Stimulated activated CD4-positive, alpha-beta T cell treated with anti-CD3 and anti-CD28 coated beads, Interleukin-1b, Interleukin-23, amount 100 ng/mL, for 1 hour (primary cell): ENCODE measurements at places on chromosomes 7 and 10.

- DNase-seq, result no peak
Measured at GRCh38 chr10:112792487-112793201, 157.4 kb upstream of the TCF7L2 start.

DNA sequence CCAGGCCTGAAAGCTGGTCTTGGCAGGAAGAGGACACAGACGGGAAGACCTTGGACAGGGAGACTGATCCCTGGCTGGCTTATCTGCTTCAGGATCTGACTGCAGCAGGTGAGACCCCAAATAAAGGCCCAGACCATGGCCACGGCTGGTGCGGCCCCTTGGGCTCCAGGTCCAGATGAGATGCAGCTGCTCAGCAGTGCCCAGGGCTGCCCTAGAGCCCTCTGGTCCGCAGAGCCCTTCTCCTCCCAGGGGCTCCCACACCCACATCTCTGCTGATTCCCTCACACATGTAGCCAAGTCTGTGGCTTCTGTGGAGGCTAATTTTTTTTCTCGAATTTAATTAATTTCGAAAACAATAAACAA is 46.3 kb downstream of the VIPR2 start:
- no peak for DNase-seq

DNA sequence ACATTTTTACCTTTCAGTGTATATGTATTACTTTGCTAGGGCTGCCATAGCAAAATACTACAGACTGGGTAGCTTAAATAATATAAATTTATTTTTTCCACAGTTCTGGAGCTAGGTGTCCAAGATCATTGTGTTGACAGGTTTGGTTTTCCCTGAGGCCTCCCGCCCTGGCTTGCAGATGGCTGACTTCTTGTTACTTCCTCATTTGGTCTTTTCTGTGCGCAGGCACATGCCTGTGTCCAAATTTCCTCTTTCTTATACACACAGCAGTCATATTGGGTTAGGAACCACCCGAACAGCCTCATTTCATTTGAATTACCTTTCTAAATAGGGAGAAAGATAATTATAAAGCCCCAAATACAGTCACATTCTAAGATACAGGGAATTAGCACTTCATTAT is 521.6 kb upstream of the SORCS1 start:
- DNase-seq, result no peak

- DNase-seq, result no peak
Measured at GRCh38 chr7:77791336-77791735, 6.9 kb downstream of the TMEM60 start.

DNA sequence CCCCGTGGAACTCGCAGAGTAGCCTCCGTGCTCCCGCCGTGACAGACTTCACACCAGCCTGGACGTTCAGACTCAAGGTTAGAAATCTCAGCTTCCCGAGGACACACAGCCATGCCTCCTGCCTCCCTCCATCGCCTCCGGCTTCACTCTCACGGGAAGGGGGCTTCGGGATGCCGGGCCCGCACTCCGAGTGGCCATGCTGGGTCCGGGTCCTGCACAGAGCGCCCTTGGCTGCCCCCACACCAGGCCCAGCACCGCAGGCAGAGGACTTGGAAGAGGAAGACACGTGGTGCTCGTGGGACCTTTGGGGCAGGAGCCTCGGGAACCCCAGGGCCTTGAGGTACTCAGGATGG is 89.8 kb downstream of the PDGFA start:
- no peak for DNase-seq

- DNase-seq, result no peak
Measured at GRCh38 chr7:132797152-132797551, 220.9 kb upstream of the PLXNA4 start.

- peak; percentile 5 for DNase-seq
Measured at GRCh38 chr10:96339956-96340904, 18.6 kb downstream of the OPALIN start.

- no peak for DNase-seq
Measured at GRCh38 chr10:75015442-75015841, 96.0 kb upstream of the SAMD8 start.

GRCh38 chr7:110569486-110570205 is 521.3 kb upstream of the LRRN3 start:
- no peak for DNase-seq

GRCh38 chr10:49803988-49804387 is 41.9 kb upstream of the OGDHL start:
- DNase-seq, result no peak

- DNase-seq, result no peak
Measured at GRCh38 chr10:48931188-48931587, 8.5 kb downstream of the LRRC18 start.

- DNase-seq, result no peak
Measured at GRCh38 chr7:84693483-84693882, 493.4 kb downstream of the SEMA3D start.

DNA sequence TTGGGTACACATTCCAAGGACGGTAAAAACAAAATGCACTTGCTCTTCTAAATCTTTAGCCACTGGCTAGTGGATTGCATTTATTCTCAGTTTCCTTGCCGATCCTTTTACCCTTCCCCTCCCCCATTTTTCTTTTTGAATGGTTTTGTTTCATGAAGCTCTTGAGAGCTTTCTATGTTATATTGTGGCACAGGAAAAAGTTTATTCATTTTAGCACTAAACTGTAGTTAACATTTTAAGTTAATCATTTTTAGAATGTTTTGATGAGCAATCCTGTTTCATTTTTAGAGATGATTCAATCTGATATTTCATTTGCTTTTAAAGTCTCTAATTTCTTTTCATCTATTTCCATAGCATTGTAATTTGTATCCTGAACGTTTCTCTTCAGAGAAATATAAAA is 24.0 kb downstream of the ZEB1 start:
- no peak for DNase-seq

GRCh38 chr7:118759921-118760320 is 535.4 kb downstream of the ANKRD7 start:
- DNase-seq, result no peak

- no peak for DNase-seq
Measured at GRCh38 chr10:102334101-102334500, 61.4 kb upstream of the NFKB2 start.

DNA sequence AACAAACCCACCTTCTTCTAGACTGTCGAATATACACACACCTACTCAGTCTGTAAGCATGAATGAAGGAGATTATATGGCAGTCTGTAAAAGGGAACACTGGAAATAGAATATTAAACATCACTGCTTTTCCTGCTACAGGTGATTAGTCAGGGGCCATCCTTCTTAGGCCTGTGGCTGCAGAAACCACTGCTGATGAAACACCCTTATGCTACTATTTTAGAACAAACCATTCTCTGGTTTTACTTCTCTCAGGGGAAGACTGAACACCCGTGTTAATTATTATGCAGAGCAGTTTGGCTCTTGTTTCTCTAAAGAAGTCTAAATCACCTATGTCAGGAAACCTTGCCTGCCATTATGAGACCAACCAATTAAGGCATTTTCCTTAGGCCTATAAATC is 351.1 kb upstream of the KLF6 start:
- DNase-seq, result no peak

- DNase-seq, result no peak
Measured at GRCh38 chr10:78004215-78005026, 24.9 kb downstream of the POLR3A start.

DNA sequence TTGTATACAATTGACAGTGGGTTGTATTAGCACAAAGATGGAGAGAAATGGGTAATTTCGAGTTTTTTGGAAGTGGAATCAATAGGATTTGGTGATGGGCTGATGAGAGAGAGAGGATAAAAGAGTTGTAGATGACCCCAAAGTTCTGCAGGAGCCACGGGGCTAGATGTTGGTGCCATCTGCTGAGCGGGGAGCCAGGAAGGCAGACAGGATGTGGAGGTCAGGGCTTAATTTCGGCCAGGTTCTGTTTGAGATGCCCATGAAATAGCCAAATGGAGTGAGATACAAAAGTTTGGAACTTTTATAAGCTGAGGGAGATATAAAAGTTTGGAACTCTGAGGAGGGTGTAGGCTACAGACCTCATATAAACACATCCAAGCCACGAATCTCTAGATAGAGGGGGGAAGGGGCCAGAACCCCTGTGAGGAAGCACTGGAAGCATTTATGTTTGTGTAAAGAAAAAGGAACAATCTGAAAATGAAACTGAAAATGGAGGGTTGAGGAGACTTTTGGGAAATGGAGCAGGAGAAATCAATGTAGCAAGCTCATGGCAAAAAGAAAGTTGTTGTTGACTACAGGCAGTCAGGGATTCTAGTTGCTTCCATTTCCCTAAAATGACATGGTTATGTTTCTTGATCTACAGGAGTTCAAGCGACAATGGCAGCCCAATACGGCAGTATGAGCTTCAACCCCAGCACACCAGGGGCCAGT is 2.2 kb downstream of the GIMAP4 start:
- DNase-seq, result no peak

DNA sequence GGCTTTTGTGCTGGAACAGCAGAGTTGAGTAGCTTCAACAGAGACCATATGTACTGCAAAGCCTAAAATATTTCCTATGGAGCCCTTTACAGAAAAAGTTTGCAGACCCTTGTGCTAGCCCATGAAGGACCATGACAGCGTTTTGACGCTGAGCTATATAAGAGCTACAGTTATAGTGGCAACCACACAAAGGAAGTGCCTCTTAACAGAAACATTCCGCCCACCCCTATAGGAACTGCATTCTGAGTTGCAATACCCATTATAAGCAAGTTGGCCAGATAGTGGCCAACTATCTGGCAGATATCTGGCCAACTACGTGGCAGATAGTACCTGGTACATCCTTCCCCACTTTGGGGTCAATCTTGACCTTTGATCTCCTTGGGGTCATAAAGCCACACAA is 47.5 kb upstream of the DMBT1 start:
- no peak for DNase-seq

- no peak for DNase-seq
Measured at GRCh38 chr10:75334720-75335119, 66.8 kb downstream of the ZNF503 start.

GRCh38 chr10:6458814-6459213 is 121.3 kb downstream of the PRKCQ start:
- no peak for DNase-seq
